Stimulated activated naive CD8-positive, alpha-beta T cell treated with anti-CD3 and anti-CD28 coated beads, Interleukin-15, Interleukin-2, amounts not matched to agents 100 U/mL and 50 U/mL, for 24 hours (primary cell): ENCODE measurements at places on chromosomes 5 and 9.
A peak's percentile ranks its signal among the peaks of the same experiment; 100 is the strongest.

DNA sequence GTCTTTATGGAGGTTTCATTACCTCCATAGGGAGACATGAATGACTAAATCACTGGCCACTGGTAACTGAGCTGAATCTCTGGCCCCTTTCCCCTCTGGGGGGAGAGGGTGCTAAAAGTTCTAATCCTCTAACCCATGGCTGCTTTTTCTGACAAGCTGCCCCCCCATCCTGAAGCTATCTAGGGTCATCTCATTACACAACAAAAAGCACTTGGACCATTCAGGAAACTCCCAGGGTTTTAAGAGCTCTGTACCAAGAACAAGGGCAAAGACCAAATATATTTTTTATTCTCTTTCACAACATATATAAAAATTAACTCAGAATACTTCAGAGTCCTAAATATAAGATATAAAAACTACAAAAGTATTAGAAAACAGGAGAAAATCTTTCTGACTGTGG is 14.3 kb downstream of the AUH start:
- no peak for DNase-seq

DNA sequence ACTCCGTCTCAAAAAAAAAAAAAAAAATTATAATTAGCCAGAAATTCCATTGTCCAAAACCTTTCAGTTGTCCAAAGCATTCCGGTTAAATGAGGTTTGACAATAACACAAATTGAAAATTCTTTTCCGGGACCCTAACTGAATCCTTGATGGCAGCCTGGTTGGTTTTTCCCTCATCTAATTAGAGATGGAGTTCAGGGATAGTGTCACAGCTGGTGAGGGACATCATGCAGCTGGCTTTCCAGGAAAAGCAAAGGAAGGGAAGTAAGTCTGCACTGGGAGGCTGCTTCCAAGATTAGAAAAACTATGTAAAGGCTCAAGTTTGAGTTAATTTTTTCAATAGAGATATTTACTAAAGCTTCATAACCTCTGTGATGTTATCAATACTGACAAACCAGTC is 195.4 kb downstream of the ADAMTS12 start:
- DNase-seq: no peak

GRCh38 chr9:129002992-129003391 is 25.1 kb downstream of the SH3GLB2 start:
- no peak for DNase-seq

GRCh38 chr5:39191216-39191615 is 28.1 kb downstream of the FYB1 start:
- DNase-seq: no peak

DNA sequence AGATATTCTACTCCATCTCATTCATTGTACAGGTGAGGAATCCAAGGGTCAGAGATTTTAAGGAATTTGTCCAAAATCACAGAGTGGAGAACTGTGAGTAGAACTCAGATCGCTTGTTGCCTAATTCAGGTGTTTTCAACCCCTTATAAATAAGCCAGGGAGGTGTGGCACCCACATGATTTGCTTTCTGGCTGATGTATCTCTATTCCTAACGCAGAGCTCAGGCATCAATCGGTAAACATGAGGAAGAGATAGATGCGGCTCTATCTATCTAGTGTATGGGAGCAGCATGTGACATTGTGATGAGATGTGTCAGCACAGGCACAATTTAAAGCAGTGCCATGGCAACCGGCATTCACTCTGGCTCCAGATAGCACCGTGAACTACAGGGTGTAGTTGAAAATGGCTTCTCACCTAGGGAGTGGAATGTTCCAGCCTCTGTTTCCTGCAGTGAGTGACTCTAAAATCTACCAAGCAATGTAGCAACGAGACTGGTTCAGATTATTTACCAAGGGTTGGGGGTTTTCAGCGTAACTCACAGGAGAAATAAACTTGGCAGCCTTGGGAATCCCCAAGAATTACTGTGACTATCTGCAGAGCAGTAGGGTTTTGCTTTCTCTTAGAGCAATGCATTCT is 53.4 kb upstream of the SUB1 start:
- peak; percentile 9 for DNase-seq

- DNase-seq: no peak
These were observed 77.0 kb upstream of the ZSWIM6 start for GRCh38 chr5:61254969-61255555.

- DNase-seq: no peak
These were observed 63.9 kb upstream of the CCDC180 start for GRCh38 chr9:97243606-97244005.

DNA sequence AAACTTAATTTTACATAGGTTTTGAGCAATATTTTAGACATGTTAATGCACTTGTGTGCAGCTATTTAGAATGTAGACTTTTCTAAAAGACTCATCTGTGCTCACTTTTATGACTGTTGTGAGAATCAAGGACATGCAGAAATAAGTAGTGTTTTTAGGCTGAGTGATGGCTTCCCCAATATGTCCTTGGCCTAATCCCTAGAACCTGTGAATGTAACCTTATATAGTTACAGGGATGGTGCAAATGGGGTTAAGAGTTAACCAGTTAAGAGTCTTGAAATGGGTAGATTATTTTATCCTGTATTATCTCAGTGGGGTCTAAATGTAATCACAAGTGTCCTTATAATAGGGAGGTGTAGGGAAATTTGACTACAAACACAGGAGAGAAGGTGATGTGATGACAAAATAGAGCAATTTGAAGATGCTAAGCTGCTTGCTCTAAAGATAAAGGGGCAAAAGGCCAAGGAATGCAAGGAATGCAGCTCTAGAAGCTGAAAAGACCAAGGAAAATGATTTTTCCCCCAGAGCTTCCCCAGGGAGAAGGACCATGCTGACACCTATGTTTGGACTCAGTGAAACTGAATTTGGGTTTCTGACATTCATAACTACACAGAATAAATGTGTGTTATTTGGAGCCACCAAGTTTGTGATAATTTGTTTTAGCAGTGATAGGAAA is 298.0 kb upstream of the PAPPA start:
- DNase-seq: no peak

DNA sequence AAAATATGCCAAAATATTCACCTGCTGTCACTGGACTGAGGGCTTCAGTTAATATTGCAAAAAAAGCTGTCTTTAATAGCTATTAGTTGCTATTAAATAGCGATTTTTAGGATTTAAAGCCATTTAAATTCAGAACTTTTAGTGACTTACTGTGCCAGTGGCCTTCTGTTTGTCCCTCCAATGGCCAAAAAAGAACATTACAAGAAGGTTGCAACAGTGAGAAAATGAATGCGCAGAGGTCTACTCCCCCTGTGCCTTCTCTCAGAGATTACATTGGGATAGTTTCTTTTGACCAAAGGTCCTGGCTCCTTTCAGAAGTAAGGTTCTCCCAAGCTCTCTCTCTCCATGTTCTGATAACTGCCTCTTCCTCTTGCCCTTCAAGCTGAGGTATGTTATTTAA is 930.3 kb upstream of the ARRDC3 start:
- no peak for DNase-seq

DNA sequence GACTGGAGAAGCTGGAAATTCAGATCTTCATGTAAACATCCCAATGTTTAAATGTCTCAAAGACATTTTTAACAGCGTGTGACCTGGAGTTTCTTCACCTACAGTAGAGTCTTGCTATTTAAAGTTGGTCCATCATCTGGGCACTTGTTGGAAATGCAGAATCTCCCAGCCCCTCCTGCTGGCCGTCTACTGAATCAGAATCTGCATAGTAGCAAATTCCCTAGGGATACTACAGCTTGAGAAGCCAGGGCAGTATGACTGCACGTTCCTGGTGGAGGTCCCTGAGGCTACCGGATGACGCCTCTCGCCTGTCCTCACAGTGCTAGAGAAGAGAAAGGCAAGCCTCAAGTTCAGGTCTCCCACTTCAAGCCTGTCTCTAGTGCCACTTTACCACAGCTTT is 15.7 kb downstream of the SAP30L start:
- no peak for DNase-seq
